ENCODE measurements at places on chromosomes 2 and 18. TPM values are rescaled to one million over a fixed set of nuclear protein-coding genes. Genes with fewer than 3 reads are reported as not detected.

TMEM198 gene
- total RNA-seq: 4.7 TPM

YES1 gene
- total RNA-seq: 39.5 TPM

ADCYAP1 gene
- not detected for total RNA-seq

IL36RN gene
- not detected for total RNA-seq

OTOS gene
- not detected for total RNA-seq

FRZB gene
- 3.6 TPM for total RNA-seq

UNC80 gene
- total RNA-seq: not detected

PLCL1 gene
- 9.2 TPM for total RNA-seq

SLC14A1 gene
- 1.1 TPM for total RNA-seq

IL36A gene
- total RNA-seq: not detected

BOLL gene
- total RNA-seq: 2.5 TPM

CNTNAP5 gene
- not detected for total RNA-seq

CDCA7 gene
- total RNA-seq: not detected

SERPINB13 gene
- not detected for total RNA-seq

ABHD1 gene
- total RNA-seq: 2.3 TPM

PLCD4 gene
- 51.3 TPM for total RNA-seq

MOCOS gene
- total RNA-seq: 0.46 TPM

C2orf80 gene
- total RNA-seq: not detected

- DNase-seq: no peak
These were observed 54.1 kb downstream of the ATP8B1 start for GRCh38 chr18:57748770-57749603.

GRCh38 chr2:42890791-42891355 is 98.5 kb upstream of the HAAO start:
- DNase-seq: no peak

DNA sequence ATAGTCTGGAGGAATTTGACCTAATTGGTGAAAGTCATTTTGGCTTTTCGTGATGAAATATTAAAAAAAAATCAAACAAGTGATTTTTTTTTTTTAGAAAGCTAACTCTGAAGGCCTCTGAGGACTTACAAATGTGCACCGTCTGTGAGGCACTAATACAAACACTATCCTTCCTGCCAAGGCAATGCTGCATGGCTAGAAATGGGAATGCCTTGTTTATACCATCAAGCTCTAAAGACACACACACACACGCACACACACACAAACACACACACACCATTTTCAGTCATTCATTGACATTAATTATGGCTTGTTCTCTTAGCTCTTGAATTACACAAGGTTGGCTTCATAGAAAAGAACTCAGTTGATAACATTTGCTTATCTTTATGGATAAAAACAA is 1242.0 kb upstream of the ACVR2A start:
- no peak for DNase-seq

GRCh38 chr2:176804392-176804791 is 408.2 kb upstream of the HNRNPA3 start:
- DNase-seq: no peak

DNA sequence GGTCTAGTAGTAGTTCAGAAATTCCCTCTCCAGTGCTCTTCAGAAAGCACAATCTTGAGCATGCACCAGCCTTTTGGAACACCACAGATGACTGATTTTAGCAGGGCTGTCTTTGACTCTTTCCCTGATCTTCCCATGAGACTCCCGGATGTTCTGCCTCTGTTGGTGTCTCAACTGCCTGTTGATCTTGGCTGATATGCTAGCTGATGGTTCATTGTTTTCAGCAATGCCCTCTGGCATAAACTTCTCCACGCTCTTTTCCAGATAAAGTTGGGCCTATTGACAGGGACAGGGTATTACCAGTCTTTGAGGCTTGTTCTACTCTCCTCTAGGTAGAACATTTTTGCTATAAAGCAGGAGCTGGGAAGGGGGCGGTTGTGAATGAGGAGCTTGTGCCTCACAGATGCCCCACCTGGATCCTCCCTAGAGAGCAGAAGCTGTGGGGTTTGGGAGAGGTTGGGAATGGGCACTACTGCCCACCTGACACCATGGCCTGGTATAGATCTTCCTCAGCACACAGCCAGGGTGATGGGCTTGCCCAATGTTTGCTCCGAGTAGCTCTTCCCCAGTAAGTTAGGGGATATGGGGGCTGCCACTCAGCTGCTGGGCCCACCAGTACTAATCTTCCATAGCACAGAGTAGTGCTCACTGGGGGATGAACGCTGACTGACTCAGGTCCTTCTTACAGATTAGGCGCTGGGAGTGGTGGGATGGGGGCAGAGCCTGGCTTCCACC is 111.3 kb downstream of the PTGR3 start:
- no peak for DNase-seq

GRCh38 chr2:21033237-21034155 is 10.4 kb downstream of the APOB start:
- no peak for DNase-seq

GRCh38 chr2:130896813-130897212 is 60.1 kb downstream of the ARHGEF4 start:
- no peak for DNase-seq

- no peak for DNase-seq
These were observed 31.2 kb downstream of the GULP1 start for GRCh38 chr2:188322569-188323551.

GRCh38 chr18:24249716-24250115 is 110.9 kb downstream of the CABYR start:
- DNase-seq: peak; percentile 34

- no peak for DNase-seq
These were observed 23.9 kb downstream of the CCDC93 start for GRCh38 chr2:117989854-117990438.

- no peak for DNase-seq
These were observed 56.1 kb downstream of the SLC35F5 start for GRCh38 chr2:113700186-113700841.

DNA sequence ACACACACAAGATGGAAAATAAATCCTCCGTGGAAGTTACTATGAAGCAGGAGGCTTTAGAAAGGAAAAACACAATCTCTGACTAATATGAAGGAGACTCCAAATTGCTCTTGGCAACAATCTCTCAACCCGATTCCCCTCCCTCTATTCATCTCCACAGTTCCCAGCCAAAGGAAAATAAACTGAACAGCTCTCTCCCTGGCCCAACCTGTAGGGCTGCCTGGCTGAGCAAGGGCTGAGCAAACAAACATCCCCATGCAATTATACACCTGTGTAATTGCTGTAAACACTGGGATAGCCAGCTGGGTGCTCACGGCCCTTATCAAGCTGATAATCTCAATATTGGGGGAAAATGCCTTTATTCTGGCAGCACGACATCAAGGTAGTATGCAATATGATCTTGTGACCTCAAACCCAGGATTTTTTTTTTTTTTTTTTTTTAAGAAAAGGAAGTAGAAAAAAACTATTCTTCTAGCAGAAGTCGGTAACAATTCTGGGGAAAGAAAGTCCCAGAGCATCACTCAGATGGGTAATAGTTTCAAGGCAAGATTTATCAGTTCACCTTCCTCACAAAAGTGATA is 203.3 kb upstream of the SMAD2 start:
- no peak for DNase-seq

DNA sequence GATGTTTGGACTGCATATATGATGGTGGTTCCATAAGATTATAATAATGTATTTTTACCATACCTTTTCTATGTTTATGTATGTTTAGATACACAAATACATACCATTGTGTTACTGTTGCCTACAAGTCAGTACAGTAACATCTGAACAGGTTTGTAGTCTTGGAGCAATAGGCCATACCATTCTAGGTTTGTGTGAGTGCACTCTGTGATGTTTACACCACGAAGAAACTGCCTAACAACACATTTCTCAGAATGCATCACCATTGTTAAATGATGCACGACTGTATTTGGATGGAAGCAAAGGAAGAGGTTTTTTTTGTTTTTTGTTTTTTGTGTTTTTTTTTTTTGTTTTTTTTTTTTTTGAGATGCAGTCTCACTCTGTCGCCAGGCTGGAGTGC is 9.5 kb downstream of the DUSP19 start:
- DNase-seq: no peak

GRCh38 chr2:30235859-30236535 is 4.7 kb downstream of the LBH start:
- DNase-seq: no peak

GRCh38 chr2:224711859-224712665 is 4.1 kb downstream of the CCDC195 start:
- DNase-seq: no peak

DNA sequence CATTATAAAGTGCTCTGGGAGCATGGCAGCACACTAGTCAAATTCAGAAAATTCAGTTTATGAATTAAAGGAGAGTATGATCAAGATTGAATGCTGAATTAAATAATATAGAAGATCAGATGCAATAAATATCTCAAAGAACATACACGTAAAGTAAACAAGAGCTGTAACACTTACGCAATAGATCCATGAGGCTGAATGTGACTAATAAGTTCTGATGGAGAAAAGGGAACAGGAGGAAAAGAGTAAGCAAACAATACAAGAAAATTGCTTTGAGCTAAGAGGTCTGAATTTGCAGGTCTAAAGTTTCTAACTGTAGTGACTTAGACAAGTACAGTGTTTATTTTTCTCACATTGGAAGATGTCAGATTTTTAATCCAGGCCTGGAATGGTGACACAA is 646.7 kb upstream of the ZNF804A start:
- DNase-seq: no peak

- DNase-seq: no peak
These were observed 1.9 kb downstream of the MEX3C start for GRCh38 chr18:51195451-51196117.

GRCh38 chr2:9232886-9233285 is 26.3 kb downstream of the ASAP2 start:
- DNase-seq: no peak

GRCh38 chr2:239809391-239809790 is 215.8 kb downstream of the NDUFA10 start:
- DNase-seq: no peak

DNA sequence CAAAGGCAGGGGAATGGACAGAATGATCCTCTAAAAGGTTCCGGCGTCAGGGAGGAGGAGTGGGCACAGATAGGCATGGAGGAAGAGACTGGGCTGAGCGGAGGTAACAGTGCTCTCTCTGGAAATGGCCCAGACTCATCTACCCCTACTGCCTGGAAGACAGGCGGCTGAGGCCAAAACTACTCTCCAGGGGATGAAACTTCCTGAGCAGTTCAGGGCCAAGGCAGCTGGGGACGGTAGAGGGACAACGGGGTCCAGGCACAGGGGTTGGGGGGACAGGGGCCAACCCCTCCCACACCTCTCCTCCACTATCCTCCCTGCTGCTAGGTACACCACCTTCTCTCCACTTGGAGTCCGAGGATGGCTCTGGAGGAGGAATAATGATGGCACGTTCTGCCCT is 94.3 kb downstream of the TNS1 start:
- DNase-seq: no peak

DNA sequence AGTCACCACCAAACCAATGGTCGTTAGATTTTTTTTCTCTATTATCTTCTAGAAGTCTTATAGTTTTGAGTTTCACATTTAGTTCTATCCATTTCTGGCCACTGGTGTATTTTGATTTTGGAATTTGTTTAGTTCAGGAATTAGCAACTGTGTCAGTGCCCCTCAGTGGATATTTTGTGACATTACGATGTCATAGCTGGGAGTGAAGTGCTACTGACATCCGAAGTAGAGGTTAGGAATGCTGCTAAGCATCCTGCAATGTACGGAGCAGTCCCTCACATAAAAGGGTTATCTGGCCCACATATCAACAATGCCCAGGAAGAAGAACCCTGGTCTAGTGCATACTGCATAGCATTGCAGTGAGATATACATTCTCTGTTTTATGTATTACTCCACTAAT is 157.4 kb upstream of the RGPD4 start:
- DNase-seq: no peak

DNA sequence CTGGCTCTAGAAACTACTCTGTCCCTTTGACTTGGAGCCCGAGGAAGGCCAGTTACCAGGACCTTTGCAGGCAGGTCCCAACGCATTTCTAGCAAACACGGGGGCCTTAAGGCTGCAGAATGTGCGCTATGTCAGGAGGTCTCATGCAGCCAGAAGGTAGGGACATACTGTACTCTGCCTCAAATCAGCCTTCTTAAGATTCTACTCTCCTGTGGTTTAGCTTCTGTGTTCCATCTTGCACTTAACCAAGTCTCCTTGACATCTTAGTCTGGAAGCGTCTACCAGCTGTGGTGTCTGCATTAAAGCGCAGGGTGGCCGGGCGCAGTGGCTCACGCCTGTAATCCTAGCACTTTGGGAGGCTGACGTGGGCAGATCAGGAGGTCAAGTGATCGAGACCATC is 65.5 kb downstream of the STEAP3 start:
- peak; percentile 48 for DNase-seq

DNA sequence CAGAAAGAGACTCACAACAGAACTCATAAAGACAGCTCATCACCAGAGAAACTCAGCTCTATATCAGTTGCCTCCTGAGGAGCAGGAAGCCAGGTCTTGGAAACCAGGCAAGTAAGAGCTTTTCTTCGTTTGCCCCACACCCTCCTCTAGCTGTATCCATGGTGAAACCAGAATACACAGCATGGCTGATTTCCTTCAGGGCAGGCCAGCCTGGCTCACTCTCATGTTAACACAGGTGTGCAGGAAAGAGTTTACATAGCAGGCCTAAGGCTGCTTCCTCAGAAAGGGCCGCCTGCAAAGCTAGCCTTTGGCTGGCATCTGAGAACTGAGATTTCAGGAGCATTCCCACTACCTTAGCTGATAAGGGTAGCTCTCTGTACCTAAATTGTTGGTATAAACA is 65.7 kb downstream of the KLHL14 start:
- no peak for DNase-seq

- DNase-seq: no peak
These were observed 156.4 kb upstream of the PXDN start for GRCh38 chr2:1900732-1901131.

- DNase-seq: no peak
These were observed 62.4 kb upstream of the SPATS2L start for GRCh38 chr2:200244111-200244510.

GRCh38 chr2:55460562-55460961 is 40.9 kb upstream of the CCDC88A start:
- no peak for DNase-seq

GRCh38 chr2:181106789-181107627 is 126.6 kb downstream of the UBE2E3 start:
- no peak for DNase-seq

- no peak for DNase-seq
These were observed 6.8 kb upstream of the HS1BP3 start for GRCh38 chr2:20657522-20658235.

DNA sequence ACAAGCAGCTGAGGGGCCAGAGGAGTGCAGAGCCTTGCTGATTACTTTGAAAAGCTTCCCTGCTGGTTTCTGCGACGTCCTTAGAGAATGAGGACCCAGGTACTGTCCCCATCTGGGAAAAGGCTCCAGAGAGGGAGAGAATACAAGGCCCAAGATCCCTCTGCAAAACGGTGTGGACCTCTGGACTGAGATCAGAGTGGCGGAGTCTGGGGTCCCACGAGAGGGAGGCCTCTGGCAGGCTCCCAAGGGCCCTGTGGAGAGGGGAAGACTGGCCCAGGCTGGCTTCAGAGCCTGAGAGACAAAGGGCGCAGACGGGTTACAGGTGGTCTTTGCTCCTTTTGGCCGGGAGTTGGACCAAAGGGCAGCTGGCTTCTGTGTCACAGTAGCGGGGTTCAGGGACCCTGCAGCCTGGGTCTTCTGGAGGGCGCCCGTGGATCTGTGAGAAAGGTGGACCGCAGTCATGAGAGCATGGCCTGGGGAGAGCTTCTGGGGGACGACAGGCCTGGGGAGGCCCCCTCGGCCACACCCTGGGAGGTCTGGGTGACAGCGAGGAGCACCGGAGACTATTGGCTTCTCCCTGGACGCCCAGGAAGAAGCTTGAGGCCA is 805 bp downstream of the SNORC start:
- DNase-seq: no peak

Measured in gastrocnemius medialis (tissue), 4 donors.